ENCODE measurements at places on chromosomes 11 and 22.

GRCh38 chr11:76777876-76778275 lies 5.3 kb upstream of the TSKU start:
- DNase-seq = no peak

DNA sequence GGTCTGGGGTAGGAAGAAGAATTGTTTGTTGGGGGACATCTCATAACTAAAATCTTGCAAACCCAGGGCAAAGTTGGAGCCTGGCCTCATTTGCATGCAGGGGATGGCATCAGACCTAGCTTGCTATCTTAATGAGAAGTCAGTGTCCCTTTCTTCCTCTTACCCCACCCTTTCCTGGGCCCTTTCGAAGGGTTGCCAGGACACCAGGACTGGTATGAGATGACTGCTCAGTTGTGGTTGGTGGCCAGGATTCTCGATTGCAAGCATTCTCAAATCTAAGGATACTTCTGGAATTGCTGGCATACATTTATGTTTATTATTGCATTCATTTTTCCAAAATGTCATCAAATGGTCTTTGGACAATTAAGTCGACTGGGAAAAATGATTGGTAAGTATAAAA lies 131.0 kb downstream of the SLC1A2 start:
- DNase-seq = no peak

DNA sequence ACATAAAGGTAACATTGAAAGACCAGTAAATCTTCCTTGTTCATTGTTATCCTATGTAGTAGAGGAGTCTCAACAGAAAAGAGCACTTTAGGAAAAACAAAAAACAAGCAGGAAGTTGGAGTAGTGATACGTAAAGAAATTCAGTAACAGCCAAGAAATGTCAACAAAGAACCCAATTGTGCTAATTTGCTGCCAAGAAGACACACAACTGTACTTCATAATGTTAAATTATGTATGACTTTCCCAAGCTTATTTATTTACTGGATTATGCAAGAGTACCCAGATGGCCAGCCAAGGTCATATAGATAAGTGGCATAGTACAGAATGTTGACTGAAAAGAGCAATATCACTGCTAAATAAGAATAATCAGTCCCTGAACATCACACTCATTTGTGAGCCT lies 264.7 kb upstream of the CCDC179 start:
- DNase-seq = no peak

DNA sequence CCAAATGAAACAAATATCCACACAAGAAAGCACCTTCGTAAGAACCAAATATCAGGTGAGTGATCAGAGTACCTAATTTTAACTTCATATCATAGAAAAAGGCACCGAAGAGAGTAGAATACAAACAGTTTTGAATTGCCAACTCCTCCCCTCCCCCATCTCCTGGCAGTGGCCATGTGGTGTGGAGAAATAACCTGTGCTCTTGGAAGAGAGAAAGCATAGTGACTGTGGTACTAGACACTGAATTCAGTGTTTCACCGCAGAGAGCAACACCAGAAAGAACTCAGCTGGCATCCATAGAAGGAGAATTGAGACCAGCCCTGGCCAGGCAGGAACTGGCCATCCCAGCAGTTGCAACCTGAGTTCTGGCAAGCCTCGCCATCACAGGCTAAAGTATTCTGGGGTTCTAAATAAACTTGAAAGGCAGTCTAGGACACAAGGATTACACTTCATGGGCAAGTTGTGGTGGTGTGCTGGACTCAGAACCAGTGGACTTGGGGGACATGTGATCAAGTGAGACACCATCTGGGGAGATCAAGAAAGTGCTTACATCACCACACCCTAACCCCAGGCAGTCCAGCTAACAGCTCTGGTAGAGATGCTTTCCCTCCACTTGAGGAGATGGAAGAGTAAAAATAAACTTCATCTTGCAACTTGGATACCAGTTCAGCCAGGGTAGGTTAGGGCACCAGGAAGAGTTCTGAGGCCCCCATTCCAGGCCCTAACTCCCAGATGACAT lies 1003.2 kb downstream of the NTM start:
- DNase-seq = no peak

- DNase-seq = no peak
Observed at GRCh38 chr11:126969865-126970479, 30.6 kb downstream of the KIRREL3 start.

GRCh38 chr11:655036-655726 lies 18.1 kb downstream of the DRD4 start:
- no peak for DNase-seq

DNA sequence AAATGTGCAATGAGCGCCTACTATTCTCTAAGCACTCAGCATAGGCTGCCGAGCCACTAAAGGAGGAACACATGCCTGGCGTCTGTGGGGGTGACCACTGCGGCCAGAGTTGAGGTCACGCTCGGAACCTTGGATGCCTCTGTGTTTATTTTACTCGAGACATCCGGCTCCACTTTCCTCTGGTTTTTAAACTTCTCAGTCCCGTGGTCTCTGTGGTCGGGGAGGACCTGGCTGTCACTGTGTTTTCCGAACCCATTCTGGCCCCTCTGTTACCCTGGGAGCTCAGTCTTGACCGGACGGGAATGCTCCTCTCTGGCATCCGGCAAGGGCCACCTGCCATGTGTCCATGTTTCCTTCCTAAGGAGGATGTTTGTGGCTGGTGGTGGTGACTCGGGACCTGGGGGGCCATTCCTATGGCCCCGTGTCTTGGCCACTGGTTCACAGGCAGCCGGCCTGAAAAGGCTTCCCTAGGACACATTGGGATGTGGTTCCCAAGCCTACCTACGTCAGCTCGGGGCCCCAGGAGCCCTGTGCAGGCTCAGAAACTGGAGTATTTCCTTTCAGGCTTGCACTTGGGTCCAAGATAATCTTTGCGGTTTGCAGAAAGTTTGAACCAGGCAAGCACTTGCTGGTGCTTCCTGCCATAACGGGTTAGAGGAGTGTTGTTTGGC lies 46.7 kb upstream of the PARVG start:
- no peak for DNase-seq

- DNase-seq = no peak
Observed at GRCh38 chr11:6629892-6630631, 10.8 kb upstream of the TPP1 start.

GRCh38 chr22:42770448-42770726 lies 49.7 kb upstream of the A4GALT start:
- DNase-seq = no peak

- DNase-seq = no peak
Observed at GRCh38 chr22:20296598-20296997, 23.3 kb downstream of the DGCR6L start.

- no peak for DNase-seq
Observed at GRCh38 chr22:24435323-24435645, 7.9 kb downstream of the ADORA2A start.

DNA sequence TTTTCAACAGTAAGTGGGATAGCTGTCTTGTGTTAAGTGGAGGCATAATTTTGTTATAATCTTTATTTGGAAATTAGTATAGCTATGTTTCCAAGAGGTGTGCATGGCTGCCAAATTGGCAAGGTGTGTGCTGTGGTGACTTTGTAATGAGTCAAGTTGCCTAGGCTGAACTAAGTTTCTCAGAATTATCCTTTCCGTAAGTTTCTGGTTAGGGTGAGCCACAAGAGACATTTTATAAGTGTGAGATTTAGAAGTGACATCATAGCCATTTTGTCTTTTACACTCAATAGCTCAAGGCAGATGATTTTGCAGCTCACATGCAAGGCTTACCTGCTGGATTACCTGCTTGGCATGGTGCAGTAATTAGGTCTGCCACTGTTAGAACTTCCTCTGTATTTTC lies 90.3 kb downstream of the C11orf87 start:
- no peak for DNase-seq

DNA sequence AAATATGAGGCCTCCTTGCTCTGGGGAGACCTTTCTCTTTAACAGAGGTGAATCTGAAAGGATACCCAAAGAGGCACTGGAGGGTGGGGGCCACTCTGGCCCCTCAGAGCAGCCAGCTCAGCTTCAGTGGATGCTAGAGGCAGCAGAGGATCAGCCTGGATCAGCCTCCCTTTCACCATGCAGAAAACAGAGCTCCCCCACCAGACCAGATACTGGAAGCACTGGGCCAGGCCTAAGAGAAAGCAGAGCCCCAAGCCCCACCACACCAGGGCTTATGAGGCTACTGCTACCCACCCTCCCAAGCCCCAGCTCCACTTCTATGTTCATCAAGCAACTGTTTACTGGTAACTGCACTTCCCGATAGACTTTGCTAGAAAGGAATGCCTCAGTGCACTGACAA lies 4.0 kb upstream of the SLC43A3 start:
- DNase-seq = no peak

- DNase-seq = no peak
Observed at GRCh38 chr22:29815580-29815979, 22.5 kb downstream of the ASCC2 start.

- DNase-seq = no peak
Observed at GRCh38 chr11:10492084-10492483, 37.0 kb downstream of the AMPD3 start.

DNA sequence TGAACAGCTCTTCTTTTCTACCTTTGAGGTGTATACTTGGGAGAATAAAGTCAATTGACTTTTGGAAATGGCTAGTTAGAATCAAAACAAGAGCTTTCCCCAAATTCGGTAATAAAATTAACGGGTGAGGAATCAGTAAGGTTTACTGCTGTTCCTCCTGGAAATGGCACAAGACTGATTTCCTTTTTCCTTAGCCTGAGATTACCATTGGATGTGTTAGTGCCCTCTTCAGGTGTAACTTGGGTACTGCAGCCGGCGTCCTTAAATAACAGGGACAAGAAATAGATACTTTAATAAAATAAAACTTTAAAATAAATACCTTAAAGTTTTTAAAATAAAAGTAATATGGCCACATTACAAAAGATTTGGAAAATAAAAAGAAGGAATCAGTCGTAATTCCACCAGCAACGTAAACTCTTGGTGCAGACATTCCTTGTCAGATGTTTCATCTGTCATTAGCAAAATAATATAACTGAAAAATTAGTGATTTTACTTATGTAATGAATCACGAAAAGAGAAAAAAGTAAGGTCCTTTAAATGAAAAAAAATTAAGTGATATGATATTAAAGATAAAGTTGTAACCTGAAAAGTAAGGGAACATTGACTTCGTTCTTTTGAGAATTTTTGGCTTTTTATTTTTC lies 29.7 kb downstream of the ZFTA start:
- peak; percentile 41 for DNase-seq

GRCh38 chr11:75275581-75275980 lies 35.0 kb downstream of the TPBGL start:
- peak; percentile 25 for DNase-seq

DNA sequence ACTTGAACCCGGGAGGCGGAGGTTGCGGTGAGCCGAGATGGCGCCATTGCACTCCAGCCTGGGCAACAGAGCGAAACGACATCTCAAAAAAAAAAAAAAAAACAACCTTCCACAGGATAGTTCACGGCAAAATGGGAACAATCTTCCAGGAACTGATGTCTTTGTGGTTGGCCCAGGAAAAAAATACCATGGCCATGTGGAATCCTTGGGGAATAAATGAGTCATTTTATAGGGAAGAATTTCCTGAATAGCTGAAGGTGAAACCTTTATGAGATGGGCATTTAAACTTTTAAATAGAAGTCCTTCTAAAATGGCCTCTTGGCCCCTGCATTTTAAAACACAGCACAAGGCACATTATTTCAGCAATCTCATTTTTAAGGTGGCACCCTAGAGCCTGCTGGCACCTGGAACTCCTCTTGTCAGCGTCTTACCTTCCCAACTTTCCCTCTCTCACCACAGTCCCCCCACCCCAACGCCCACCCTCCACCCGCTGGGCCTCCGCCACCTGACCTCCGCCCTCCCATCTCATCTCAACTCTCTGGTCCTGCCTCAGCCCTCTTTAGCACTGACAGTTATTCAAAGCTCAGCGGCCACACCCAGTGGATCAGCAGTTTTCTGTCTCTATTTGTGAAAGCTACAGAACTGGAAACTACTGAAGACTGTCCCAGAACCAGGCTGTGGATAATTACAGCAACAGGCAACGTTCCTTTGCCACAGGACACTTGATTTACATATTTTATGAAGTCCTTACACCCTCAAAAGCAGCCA lies 43.1 kb downstream of the SCGB1A1 start:
- DNase-seq = no peak

DNA sequence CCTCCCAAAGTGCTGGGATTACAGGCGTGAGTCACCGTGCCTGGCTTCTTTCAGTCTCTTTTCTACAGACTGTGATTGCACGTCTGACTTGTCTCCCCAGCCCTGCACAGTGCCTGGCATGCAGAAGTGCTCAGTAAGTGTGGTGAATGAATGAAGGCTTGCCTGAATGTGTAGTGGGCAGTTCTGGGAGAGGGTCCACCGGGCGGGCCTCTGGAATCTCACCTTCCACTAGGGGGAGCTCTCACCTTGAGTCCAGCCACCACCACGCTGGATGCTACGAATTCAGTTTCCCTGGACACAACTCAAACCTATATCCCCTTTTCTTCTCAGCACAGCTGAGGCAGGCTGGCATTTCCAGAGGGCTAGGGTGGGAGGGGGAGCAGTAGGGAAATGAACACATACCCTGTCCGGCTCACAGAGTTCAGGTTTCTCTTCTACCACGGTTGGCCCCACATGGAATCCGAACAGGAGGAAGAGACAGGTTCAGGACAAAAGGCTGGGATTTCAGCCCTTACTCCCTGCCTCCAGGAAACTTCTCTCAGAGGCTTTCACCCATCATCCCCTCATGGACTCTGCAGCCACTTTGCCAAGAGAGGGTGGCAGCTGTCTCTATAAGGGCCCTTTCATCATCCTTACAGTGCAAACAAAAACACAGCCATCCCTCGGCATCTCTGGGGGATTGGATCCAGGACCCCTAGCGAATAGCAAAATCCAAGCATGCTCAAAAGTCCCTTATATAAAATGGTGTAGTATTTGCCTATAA lies 86.8 kb downstream of the NECTIN1 start:
- DNase-seq = no peak

DNA sequence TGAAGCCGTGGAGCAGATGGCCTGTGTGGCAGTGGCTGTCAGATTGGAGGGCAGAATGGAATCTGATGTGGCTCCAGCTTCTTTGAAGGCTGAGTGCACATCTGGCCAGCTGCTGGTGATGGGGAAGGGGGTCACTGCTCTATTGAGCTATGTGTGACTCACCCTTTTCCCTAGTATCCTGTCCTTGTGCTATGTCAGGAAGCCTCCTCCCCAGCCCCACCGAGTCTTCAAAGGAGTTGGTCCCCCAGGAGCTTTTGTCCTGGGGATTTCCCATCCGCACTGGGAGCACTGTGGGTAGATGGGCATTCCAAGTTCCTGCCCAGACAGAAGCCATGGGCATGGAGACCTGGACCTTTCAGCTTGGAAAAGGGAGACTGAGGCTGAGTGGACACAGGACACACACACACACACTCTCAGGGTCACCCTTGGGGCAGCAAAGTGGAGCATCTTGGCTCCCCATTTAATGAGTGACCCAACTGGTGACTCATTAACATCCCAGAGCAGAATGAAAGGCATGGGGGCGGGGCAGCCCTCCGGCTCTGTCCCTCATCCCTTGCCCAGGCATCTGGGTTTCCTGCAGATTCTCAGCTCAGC lies 3.3 kb downstream of the SERPINH1 start:
- DNase-seq = no peak

GRCh38 chr11:59644528-59644927 lies 24.3 kb downstream of the PATL1 start:
- DNase-seq = no peak

GRCh38 chr11:88597387-88597786 lies 259.9 kb upstream of the CTSC start:
- DNase-seq = no peak

- DNase-seq = no peak
Observed at GRCh38 chr11:89416961-89417360, 74.2 kb downstream of the NOX4 start.

GRCh38 chr11:10856689-10857458 lies 979 bp downstream of the ZBED5 start:
- DNase-seq = no peak

- DNase-seq = no peak
Observed at GRCh38 chr11:20067665-20068064, 92.6 kb downstream of the DBX1 start.

Measured in stimulated activated CD4-positive, alpha-beta T cell treated with anti-CD3 and anti-CD28 coated beads, Interleukin-1b, Interleukin-23, amount 100 ng/mL, for 24 hours (primary cell).